ENCODE measurements at places on chromosomes 5 and 9.

- no peak for DNase-seq
These were observed 16.7 kb downstream of the UBE2D2 start for GRCh38 chr5:139577689-139578290.

- peak; percentile 47 for DNase-seq
These were observed 53.7 kb downstream of the G3BP1 start for GRCh38 chr5:151825445-151825844.

DNA sequence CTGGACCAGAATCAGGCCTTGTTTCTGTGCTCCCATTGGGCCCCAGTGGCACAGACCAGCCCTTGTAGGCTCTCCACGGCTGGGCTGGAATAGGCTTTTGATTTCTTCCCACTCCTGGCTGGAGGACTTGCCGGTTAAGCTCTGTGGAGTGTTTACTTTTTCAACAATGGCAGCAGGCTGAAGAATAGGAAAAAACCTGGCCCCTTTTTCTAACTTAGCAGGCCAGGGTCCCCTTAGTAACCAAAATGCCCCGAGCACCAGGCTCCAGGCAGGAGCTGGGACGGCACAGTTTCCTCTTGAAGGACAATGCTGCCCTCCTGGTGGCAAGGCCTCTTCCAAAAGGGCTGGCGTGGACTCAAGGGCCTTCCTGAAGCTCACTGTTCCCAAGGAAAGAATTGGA, 230.3 kb downstream of the CRB2 start:
- DNase-seq, result no peak

- no peak for DNase-seq
These were observed 82.3 kb upstream of the SIMC1 start for GRCh38 chr5:176155922-176156359.

- DNase-seq, result no peak
These were observed 212.4 kb downstream of the TLE1 start for GRCh38 chr9:81476813-81477490.

- no peak for DNase-seq
These were observed 31.1 kb downstream of the MORN5 start for GRCh38 chr9:122190597-122191381.

- no peak for DNase-seq
These were observed 33.5 kb upstream of the HOMER1 start for GRCh38 chr5:79547429-79547822.

- DNase-seq, result no peak
These were observed 7.5 kb downstream of the PLPP7 start for GRCh38 chr9:131296906-131297500.

DNA sequence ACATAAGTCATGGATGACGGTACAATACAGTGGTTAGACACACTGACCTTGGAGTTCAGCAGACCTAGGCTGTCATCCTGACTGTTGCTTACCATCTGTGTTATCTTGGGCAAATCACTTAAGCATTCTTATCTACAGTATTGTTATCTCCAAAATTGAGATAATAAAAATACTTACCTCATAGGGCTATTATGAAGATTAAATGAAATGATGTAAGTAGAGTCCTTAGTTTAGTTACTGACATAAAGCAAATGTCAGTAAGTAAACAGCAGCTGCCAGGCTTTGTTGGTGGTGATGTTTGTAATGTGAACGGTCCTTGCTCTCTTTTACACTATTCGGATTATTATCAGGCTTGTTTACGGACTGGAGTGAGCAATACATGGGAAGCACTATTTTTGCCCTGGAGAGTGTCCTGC, 107.3 kb upstream of the DPYSL3 start:
- no peak for DNase-seq

GRCh38 chr5:102778478-102778877, 23.4 kb downstream of the PAM start:
- no peak for DNase-seq

GRCh38 chr5:80249901-80250300, 5.9 kb downstream of the SERINC5 start:
- no peak for DNase-seq

- no peak for DNase-seq
These were observed 511.8 kb upstream of the WWC1 start for GRCh38 chr5:167779644-167780043.

GRCh38 chr5:142834504-142834903, 64.3 kb downstream of the ARHGAP26 start:
- no peak for DNase-seq

DNA sequence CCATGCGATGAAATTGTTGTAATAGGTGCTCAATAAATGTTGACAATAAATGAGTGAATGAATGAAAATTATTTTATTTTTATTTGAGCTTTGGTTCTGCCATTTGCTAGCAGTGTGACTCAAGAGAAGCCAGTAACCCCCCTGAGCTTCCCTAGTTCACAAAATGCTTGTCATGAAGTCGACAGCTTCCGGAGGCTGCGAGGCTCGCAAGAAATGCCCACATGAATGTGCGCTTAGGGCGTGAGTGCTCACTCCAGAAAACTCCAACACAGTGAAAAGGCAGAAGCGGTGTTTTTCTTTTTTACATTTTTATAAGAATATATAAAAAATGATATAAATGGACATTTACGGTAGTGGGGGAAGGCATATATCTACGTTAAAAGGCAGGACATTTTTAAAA, 26.5 kb downstream of the CDKN2A start:
- DNase-seq, result no peak

DNA sequence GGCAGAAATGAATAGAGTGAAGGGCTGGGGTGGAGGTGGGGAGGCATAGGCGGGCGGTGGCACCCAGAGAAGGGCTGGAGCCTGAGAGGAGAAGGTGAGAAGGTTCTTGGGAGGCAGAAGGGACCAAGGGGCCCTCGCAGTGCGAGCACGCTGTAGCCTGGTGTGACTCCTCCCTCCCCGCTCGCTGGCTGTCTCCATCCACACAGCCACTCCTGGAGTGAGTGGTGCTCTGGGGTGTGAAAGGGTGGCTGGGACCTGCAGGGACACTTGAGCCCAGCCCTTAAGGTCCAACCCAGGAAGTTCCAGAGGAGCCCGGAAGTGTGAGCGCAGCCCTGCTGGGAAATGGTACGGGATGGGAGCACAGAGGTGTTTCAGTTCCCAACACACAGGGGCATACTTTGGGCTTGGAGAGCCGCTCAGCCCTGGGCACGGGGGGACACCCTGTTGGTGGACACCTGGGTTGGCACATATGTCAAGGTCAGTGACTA, 9.3 kb upstream of the SCGB3A1 start:
- no peak for DNase-seq

DNA sequence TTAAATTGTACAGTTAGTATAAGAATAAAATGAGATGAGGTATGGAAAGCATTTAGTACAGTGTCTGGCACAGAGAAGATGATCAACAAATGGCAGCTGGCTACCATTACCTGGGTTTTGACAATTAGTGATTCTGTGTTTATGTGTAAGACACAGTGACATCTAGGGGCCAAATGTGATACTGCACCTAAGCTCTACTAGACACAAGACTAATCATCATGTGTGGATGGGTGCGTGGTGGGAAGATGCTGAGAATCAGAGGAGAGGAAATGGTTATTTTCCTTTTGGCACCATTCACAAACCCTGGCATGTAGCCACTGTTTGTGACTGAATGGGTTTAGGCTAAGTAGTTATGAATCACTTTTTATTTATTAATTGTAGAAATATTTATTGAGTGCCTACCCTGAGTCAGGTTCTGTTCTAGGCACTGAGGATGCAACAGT, 109.8 kb upstream of the TBC1D2 start:
- DNase-seq, result no peak

GRCh38 chr9:29769019-29769418, 2195.7 kb upstream of the C9orf72 start:
- DNase-seq, result no peak

- no peak for DNase-seq
These were observed 4.1 kb downstream of the TRIO start for GRCh38 chr5:14147210-14147609.

- DNase-seq, result peak; percentile 71
These were observed 47.5 kb downstream of the DAB2IP start for GRCh38 chr9:121698627-121699570.

- no peak for DNase-seq
These were observed 114.4 kb downstream of the AUH start for GRCh38 chr9:91247278-91247677.
